ENCODE measurements at places on chromosomes 11 and 22. TPM values are rescaled to one million over a fixed set of nuclear protein-coding genes. Genes with fewer than 3 reads are reported as not detected.
A peak's percentile ranks its signal among the peaks of the same experiment; 100 is the strongest.

DNA sequence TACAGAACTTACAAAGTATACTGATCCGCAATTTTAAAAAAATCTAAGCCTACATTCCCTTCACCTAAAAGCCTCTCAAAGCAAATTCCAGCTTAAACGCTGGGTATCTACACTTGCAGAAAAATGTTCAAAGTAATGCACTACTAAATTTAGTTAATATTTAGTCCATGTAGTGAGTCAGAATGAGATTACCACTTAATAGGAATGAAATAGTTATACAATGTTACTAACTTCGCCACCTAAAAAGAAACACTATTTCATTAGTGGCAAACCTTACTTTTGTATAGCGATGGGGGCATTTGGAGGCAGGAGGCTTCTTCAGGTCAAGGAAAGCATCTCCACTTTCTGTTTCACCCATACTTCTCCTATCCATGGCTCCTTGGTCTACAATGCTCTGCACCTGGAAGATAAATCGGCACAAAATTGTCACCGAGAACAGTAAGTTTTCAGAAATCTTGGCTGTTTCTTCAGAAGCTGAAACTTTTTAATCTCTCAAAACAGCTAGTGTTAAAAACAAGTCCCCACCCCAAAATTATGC lies 1.2 kb downstream of the EIF4ENIF1 start:
- no peaks in the 10 kb centered on the region for H3K27me3 ChIP-seq
- peaks cover 59% of the 10 kb centered on the region for H3K4me1 ChIP-seq
- H3K4me3 ChIP-seq: peak overlapping the region; percentile 93
- no peak for DNase-seq
- peaks cover 54% of the 10 kb centered on the region for H3K36me3 ChIP-seq
- peak overlapping the region; percentile 90 for H3K27ac ChIP-seq

DNA sequence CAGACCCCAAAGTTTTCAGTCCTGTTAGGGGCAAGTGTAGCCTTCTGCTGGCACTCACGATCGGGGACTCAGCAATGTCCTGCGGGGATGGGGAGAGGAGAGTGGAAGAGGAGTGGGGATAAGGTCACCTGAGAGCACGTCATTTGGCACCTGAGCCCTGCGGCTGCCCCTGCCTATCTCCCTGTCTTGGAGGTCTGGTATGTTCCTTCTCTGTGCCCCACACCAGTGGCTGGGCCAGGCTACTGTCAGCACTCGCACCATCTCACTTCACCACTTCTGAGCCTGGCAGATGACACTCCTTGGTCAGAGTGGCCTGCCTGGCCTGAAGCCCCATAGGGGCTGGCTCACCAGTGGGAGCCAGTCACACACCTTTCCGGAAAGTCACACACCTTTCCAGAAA lies 20.1 kb upstream of the CHADL start:
- no peaks in the 10 kb centered on the region for H3K27me3 ChIP-seq
- H3K36me3 ChIP-seq: peaks cover 54% of the 10 kb centered on the region
- H3K4me3 ChIP-seq: no peak overlapping the region
- H3K4me1 ChIP-seq: peaks cover 6% of the 10 kb centered on the region

DNA sequence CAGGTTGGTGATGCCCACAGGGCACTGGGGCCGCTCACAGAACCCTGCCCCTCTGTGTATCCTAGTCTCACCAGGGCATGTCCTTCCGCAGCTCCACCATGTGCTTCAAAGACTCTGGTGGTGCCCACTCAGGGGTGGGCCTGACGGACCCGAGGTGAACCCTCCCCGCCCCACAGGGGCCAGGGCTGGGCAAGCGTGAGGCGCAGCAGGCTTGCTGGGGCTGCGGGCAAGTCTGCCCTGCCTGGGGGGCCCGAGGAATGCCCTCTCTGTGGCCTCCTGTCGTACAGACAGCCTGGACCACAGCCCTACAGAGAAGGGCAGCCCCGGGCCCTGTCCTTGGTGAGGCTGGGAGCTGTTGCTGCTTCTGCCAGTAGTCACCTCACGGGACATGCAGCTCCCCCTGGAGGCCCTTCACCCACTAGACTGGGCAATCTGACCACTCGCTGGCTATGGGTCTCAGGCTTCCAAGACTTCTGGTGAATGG lies 40.2 kb downstream of the TBX1 start:
- no peak overlapping the region for H3K27ac ChIP-seq
- H3K4me1 ChIP-seq: no peaks in the 10 kb centered on the region

GRCh38 chr11:119486691-119487259 lies 63.8 kb upstream of the THY1 start:
- H3K4me1 ChIP-seq: no peaks in the 10 kb centered on the region
- no peaks in the 10 kb centered on the region for H3K36me3 ChIP-seq
- no peak for DNase-seq

DNA sequence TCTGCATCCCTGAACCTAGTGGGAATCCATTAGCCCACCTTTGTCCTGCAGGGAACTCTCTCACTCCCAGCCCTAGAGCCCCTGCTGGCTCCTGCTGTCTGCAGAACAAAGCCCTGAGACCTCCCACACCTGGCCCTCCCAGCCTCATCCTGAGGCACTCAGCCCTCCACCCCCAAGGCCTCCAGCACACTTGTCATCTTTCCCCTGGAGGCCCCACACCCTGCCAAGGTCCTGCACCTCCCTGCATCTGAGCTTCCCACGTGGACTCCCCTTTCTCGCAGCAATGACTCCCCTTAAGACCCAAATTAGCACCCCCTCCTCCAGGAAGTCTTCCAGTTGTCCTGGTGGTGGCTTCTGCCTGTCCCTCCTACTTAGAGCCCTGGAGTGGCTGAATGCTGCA lies 42.3 kb upstream of the LINC01488 start:
- peaks cover 12% of the 10 kb centered on the region for H3K4me1 ChIP-seq
- H3K4me3 ChIP-seq: no peak overlapping the region
- peaks cover 10% of the 10 kb centered on the region for H3K27me3 ChIP-seq
- no peak for DNase-seq
- no peak overlapping the region for H3K27ac ChIP-seq

DNA sequence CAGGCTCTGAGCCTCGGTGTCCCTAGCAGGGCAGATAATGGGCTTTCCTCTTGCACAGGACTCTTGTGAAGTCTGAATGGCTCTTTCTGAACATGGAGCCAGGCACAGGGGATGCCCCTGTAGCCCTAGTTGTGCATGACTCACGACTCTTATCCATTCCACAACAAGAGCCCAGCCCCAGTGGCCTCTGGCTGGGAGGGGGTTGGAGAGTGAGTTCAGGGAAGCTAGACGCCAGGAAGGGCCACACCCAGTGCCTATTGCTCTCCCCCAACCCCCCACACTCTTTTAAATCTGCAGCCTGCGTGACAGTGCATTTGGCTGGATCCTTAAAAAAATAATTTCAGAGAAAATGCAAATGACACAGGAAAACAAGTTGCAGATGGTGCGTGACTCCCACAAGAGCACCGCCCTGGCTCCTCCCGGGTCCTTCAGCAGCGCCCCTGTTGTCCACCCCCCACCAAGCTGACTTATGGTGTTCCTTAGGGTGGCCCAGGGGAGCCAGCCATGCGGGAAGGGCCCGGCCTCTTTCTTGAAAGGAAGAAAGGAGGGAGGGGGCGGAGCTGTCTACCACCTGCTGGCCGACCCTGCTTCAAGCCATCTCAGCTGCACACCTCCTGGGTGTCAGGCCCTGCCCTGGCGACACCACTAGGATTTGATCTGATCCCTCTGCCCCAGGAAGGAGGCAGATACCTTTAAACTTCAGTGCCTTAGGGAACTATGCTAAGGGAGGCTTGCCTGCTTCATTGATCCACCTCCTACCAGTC lies 74.7 kb downstream of the MN1 start:
- H3K36me3 ChIP-seq: no peaks in the 10 kb centered on the region
- H3K27ac ChIP-seq: no peak overlapping the region
- no peak overlapping the region for H3K4me3 ChIP-seq
- H3K4me1 ChIP-seq: no peaks in the 10 kb centered on the region

DNA sequence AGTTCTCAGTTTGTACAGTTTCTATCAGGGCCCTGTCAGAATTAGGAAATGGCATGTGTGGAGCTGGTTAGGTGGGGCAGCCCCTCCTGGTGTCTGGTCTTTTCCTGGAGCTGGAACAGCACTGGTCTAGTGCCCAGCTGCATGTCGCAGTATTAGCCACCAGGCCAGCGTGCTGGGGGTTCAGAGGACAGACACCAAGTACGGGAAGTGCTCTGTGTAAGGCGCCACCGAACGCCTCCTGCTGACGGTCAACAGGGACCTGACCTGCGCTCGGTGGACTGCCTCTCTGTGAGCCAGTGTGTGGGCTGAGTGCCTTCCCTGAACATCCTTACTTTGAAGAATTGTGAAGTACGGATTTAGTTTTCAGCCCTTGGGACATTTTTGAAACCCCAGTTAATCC lies 33.9 kb downstream of the AP2A2 start:
- peaks cover 11% of the 10 kb centered on the region for H3K36me3 ChIP-seq
- no peak for DNase-seq
- H3K27ac ChIP-seq: no peak overlapping the region
- no peak overlapping the region for H3K4me3 ChIP-seq

- no peaks in the 10 kb centered on the region for H3K36me3 ChIP-seq
- H3K27me3 ChIP-seq: peaks cover 15% of the 10 kb centered on the region
- H3K4me1 ChIP-seq: no peaks in the 10 kb centered on the region
- H3K27ac ChIP-seq: no peak overlapping the region
- H3K4me3 ChIP-seq: no peak overlapping the region
- DNase-seq: no peak
Observed at GRCh38 chr11:94091091-94091490, 37.5 kb upstream of the PANX1 start.

DNA sequence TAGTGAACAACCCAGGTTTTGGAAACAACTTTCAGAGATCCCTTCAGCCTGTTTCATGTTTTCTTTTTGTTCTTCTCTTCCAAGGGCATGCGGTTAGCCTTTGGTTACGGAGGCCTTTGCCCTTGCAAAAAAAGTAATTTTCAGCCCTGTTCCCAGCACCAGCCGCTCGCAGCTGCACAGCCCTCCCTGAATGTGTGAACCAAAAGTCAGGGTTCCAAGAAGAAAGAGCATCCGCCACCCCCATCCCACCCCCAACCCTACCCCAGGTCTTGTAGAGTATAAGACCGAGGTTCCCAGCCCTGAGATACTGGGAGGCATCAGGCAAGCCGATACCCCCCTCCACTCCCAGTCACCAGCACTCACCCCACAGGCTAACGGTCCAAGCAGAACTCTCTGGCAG lies 56.4 kb downstream of the IGLL1 start:
- no peak overlapping the region for H3K4me3 ChIP-seq
- no peaks in the 10 kb centered on the region for H3K36me3 ChIP-seq
- H3K27me3 ChIP-seq: peaks cover 11% of the 10 kb centered on the region
- peaks cover 3% of the 10 kb centered on the region for H3K4me1 ChIP-seq
- H3K27ac ChIP-seq: no peak overlapping the region

DLG2 gene
- total RNA-seq: 2.2 TPM

LMF2 gene
- total RNA-seq: 48.8 TPM
